Diencephalon (tissue), 1 donor: ENCODE measurements at places on chromosomes 12 and 14. TPM values are rescaled to one million over a fixed set of nuclear protein-coding genes. Genes with fewer than 3 reads are reported as not detected.

CCDC197 gene
- total RNA-seq: not detected

FAM90A1 gene
- not detected for total RNA-seq

SLCO1B1 gene
- not detected for total RNA-seq

SOAT2 gene
- total RNA-seq: not detected

KCNJ8 gene
- 7.2 TPM for total RNA-seq

RERG gene
- total RNA-seq: 9.0 TPM

ERP27 gene
- total RNA-seq: 0.46 TPM

MYF5 gene
- not detected for total RNA-seq

SRSF9 gene
- 112 TPM for total RNA-seq
